ENCODE measurements at places on chromosomes 6 and 20.

- DNase-seq = no peak
These were observed 71.3 kb upstream of the EYA2 start for GRCh38 chr20:46823271-46823751.

DNA sequence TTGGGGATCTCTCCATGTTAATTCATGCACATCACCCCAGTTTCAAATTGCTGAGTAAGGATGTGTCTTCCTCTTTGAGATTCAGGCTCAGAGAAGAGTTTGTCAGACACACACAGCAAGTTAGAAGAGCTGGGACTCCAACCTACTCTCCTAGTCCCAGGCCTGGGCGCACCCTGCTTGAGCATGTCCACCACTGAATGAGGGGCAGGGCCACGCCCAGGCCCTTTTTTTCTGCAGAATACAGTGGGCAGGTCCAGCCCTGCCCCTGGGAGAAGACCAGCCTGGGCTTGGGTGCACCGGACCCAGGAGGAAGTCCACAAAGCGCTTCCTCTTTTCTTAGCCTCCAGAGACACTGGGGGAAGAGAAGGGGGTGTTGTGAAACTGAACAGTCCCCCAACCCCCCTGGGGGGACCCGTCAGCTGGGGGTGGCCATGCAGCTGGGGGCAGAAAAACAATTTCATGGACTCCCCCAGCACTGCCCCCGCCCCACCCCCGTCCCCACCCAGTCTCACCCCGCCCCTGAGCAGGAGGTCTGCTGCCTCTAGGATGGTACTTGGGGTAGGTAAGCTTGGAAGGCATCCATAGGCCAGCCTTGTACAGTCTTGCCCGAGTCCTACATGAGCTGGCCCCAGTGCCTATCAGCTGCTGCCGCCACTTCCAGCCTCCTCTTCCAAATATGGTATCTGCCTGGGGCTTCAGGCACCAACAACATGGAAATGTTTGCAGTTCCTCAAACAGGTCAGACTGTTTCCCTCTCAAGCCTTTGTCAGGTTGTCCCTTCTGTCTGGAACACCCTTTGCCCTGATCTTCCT lies 11.7 kb upstream of the HCK start:
- DNase-seq = no peak

GRCh38 chr6:13485923-13486562 lies 1.4 kb downstream of the GFOD1 start:
- peak; percentile 37 for DNase-seq

GRCh38 chr6:142675517-142675916 lies 269.5 kb downstream of the HIVEP2 start:
- no peak for DNase-seq

- peak; percentile 41 for DNase-seq
These were observed 86.5 kb downstream of the CHD6 start for GRCh38 chr20:41531518-41532275.

DNA sequence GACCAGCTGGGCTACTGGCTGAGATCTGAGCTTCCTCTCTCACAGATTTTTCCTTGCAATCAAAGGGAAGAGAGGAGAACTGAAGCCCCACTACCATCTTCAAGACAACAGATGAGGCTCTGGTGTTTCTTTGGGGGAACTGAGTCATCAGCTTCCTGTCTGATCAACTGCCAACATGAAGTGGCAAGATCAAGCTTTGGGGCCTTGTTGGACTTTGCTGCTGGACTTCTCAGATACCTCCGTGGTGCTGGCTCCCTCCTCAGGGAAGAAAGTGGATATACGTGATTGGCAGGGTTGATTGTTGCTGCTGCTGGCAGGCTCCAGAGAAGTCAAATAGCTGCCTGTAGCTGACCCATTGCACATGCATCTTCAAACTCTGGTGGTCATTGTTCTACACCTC lies 3.6 kb upstream of the TOX2 start:
- DNase-seq = peak; percentile 58

- peak; percentile 28 for DNase-seq
These were observed 743.7 kb downstream of the TBC1D32 start for GRCh38 chr6:120590611-120591010.

- DNase-seq = peak; percentile 0
These were observed 475.4 kb downstream of the EYS start for GRCh38 chr6:65231616-65232015.

DNA sequence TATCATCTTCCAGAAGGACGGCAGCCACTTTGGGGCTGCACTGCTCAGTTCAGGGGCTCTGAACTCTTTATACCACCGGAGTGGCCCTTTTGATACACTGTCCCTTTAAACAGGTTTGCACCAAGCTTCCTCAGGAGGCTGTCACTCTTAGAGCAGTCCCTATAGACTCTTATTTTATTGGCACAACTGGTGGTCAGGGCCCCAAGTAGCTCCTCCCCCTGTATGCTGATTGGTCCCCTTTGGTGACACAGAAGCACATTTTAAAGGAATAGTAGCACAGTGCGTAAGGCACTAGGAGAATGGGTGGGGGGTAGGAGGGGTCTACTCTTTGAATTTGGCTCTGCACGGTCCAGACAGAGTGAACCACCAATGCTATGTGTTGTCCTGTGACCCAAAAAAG lies 122.6 kb upstream of the MLN start:
- DNase-seq = peak; percentile 32
